Activated CD4-positive, alpha-beta T cell treated with anti-CD3 and anti-CD28 coated beads, Interleukin-2, amount 10 ng/mL, durations not matched to agents 7 days and 5 days (primary cell): ENCODE measurements at places on chromosomes 2 and 18. TPM values are rescaled to one million over a fixed set of nuclear protein-coding genes. Genes with fewer than 3 reads are reported as not detected.

GRCh38 chr18:58297198-58297597, 253.2 kb downstream of the NEDD4L start:
- DNase-seq: no peak

DNA sequence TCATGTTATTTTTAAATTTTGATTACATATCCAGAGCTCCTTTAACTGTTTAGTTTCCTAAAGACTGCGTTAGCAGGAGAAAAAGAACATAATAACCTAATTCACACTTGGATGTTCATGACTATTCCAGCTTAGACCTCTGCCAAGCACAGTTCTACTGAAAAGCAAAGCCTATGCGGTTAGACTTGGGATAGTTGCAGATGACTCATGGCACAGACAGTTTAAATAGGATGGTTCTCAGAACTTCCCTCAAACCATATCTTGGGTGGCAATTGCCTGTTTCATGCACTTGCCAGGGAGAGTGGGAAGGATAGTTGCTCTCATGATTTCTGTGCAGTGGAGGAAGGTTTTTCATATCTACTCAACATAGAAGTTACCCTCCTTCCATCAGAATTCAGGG, 149.7 kb upstream of the KLHL29 start:
- DNase-seq: no peak

- peak; percentile 53 for DNase-seq
Measured at GRCh38 chr2:171319164-171319810, 114.5 kb downstream of the METTL8 start.

- no peak for DNase-seq
Measured at GRCh38 chr2:239181074-239181902, 219.5 kb downstream of the HDAC4 start.

GRCh38 chr2:84636080-84636971, 120.0 kb downstream of the DNAH6 start:
- no peak for DNase-seq

DNA sequence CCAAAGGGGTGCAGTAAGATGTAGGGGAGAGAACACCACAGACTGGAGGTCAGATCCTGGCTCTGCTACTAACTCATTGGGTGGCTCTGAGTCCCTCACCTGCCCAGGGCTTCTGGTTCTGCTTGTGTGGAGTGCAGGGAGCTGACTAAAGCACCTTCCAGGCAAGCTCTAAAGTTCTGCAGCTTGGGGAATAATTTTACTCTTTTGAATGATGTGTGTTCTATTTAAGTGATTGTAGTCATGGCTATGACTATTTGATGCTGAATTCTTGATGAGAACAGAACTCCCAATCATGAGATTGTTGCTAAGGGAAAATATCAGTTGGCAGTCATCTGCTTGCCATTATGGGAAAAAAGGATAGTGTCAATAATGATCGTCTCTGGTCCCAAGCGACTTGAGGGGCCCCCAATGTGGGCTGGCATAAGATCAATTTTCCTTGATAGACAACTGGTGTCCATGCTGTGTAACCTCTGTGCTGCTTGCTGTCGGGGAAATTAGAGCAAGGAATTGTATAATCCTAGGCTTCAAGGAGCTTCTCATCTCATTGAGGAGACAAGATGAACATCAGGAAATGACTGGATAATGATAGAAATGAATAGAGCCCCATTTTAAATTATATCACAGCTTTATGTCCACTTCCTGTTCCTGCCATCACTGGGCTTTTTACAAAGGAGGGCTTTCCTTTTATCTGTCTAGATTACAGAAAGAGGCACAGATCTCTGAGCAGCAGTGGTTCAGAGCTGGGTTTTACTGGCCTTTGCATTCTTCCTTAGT, 131.7 kb downstream of the SLC4A3 start:
- DNase-seq: no peak

The PROKR1 gene
- total RNA-seq: not detected

DNA sequence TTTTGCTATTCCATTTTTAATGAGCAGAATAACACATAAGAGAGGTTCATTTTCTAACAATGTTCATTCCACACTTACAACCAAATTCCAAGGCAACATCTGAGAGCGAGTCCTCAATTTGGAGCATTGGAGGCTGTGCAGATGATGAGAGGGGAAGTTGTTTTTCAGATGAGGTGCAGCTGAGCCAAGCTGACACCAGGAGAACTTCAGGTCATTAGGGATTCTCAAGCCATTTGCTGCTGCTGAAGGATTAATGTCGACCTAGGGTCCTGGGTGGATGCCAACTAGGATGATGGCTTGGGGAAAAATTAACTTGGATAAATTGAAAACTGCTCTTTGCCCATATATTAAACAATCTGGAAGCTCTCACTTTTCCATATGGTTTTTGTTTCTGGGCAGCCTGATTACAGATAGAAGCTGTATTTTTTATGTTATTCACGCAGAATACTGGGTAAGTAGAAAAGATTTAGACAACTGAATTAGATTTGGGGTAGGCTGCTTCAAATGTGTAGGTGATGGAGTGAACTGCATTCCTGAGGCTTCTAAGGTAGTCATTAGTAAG, 206.4 kb upstream of the SLC39A10 start:
- DNase-seq: no peak

- no peak for DNase-seq
Measured at GRCh38 chr2:207501802-207502576, 27.8 kb upstream of the CREB1 start.

- no peak for DNase-seq
Measured at GRCh38 chr2:235638541-235639427, 144.9 kb downstream of the AGAP1 start.

DNA sequence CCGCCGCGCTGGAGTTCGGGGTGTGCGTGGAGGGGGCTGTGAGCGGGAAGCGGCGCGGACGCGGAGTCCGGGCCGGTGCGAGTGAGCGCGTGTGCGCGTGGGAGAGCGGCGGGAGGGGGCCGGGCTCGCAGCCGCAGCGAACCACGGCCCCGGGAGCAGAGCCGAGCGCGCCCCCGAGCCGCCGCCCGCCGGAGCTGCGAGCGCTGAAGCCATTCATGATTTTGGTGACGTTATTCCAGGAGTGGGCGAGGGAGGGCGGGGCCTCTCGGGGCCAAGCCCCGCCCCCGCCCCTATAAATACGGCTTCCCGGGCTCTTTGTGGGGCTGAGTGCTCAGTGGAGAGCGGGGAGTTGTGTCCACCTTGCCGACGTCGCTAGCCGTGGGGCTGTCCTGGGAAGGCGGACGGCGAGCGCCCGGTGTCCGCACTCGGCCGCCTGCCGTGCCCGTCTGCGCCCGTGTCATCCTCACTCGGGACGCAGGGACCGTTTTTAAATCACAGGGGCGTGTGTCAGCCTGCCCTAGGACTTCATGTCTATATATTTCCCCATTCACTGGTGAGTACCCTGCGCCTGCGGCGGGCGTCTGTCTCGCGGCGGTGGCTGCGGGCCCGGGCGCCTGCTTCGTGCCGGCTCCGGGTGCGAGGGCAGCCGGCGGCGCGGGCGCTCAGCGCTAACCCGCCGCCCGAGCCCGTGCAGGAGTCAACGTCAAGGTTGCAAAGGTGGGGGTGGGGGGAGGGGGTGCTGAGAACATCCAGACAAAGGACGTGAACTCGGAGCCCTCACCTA, at the start of gene LBH:
Gene LBH (plus strand): TSS at position 323 of the 784 bp plus-strand sequence. CDS start 205 bp downstream, at position 528.
- DNase-seq: peak; percentile 83

DNA sequence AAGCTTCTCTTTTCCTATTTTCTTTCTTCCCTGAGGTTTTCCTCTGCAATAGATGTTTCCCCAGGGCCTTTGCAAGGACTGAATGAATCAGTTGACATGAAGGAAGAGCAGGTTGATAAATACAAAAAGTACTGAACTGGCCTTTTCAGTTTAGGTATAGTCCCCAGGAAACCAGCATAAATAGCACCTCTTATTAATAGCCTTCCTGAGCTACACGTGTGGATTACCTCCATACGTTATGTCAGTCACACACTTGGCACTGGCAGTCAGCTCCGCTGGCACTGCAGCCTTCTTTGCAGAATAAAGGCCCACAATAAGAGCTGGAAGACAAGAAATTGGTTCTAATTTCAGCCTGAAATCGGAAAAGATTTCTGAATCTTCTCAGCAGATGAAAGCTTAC, 60.7 kb downstream of the KCTD18 start:
- no peak for DNase-seq

The RUFY4 gene
- 2.1 TPM for total RNA-seq

GRCh38 chr2:160010361-160011145, 51.9 kb downstream of the PLA2R1 start:
- no peak for DNase-seq

DNA sequence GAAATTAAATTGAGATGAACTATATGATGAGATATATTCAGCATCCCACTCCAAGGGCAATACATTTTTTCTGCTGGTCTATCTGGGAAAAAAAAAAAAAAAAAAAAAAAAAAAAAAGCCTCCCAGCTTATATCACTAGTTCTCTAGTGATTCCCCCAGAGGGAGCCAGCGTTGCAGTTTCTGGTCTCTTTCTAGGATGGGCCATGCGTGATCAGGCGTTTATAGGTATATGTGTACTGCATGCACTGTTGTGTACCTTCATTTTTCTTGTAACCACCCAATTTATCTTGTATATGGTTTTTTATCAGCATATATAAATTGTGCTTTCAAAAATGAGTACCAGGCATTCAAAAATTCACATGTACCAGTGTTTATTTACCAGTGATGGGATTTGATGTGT, 35.1 kb downstream of the DCDC2C start:
- DNase-seq: peak; percentile 13

DNA sequence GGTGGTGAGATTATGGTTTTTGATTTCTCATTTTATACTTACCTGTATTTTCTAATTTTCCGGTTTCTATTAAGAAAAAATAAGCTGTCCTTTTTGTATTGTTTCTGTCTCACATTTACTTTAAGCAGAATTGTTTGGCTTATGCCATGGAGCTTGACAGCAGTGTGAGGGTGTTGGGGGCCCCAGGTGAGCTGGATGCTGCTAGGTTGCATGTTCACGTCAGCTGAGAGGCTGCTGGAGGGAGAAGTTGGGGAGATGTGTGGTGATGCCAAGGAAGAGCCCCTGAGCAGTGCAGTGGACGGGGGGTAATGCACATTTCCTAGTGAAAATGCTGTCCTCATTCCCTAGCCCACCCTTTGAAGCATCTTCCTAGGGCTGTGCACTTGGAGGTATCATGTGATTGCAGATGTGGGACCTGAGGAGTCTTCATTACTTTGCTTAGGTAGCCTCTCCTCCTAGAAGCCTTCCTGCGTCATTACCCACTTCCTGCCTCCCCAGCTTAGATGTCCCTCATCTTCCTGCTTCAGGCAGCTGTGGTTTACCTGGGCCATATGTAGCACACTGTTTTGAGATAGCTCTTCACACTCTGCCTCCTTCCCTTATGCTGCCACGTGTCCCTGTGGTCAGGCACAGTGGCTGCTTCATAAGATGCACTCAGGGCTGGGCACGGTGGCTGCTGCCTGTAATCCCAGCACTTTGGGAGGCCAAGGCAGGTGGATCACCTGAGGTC, 16.2 kb downstream of the ATG16L1 start:
- DNase-seq: peak; percentile 93

DNA sequence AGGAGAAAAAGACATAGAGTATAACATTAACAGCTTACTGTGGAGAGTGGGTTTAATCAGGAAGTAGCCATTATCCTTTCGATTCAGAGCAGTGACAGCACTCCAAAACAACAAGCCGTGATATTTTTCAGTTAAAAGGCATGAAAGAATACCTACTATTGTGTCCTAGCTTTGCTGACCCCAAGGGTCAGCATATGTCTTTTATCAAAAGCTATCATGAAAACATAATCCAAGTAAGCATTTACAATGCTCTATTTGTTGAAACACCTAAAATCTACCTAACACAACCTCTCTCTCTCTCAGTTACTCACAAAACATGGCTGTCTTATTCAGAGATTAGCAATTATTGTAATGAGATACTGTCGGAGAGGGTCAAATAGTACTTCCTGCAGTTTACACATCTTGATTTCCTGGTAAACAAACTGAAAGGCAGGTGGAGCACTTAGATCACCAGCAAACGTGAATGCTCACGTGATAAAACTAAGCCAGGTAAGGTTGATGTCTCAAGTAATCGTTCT, 100.0 kb downstream of the BAZ2B start:
- peak; percentile 13 for DNase-seq

The IGFBP5 gene
- total RNA-seq: not detected

The SPAG16 gene
- 10.6 TPM for total RNA-seq

- no peak for DNase-seq
Measured at GRCh38 chr2:236052926-236053821, 115.0 kb downstream of the GBX2 start.

The ANKRD30B gene
- total RNA-seq: not detected

GRCh38 chr2:182068811-182069210, 83.2 kb downstream of the PPP1R1C start:
- DNase-seq: no peak

- DNase-seq: no peak
Measured at GRCh38 chr2:142872882-142873724, 4.4 kb upstream of the KYNU start.

DNA sequence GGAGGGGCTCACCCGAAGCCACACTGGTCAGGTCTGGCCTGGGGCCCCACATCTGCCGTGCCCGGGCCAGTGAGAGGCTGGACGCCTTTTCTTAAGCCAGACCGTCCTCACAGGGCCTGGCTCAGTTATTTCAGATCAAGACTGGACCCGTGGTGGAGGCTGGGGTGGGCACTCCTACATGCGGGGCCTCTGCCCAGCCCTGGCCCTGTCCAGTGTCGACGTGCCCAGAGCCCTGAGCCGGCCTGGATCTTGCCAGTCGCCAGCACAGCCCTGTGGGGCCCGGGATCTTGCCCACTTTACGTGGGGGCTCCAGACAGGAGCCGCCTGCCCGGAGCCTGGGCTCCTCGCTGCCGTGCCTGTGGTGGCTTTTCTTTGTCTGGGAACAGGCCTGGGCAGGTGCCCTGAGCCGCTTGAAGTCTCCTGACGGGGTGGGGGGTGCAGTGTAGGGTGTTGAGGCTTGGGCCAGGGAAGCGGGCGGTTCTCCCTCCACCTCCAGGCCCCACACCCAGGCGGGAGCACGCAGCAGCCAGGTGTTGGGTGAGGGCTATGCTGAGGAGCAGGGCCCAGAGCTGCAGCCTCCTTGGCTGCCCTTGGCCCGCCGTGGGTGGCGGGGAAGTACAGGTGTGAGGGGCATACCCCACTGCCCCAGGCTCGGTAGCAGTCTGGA, 6.0 kb downstream of the GPC1 start:
- no peak for DNase-seq

GRCh38 chr18:4357579-4357978, 97.5 kb downstream of the DLGAP1 start:
- DNase-seq: no peak

The ABHD1 gene
- 0.10 TPM for total RNA-seq

DNA sequence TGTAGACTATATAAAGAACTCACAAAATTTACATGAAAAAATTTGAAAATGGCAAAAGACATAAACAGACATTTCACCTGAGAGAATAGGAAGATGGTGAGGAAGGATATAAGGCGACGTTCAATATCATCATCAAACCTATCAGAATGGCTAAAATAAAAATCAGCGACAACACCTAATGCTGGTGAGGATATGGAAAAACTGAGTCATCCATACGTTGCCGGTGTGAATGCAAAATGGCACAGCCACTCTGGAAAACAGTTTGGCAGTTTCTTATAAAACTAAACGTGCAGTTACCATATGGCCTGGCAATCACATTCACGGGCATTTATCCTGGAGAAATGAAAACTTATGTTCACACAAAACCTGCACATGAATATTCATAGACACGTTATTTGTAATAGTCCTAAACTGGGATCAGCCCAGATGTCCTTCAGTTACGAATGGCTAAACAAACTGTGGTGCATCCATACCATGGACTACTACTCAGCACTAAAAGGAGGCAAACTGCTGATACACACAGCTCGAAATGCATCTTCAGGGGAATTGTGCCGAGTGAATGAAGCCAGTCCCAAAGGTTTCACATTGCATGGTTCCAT, 63.1 kb upstream of the TXNDC2 start:
- no peak for DNase-seq
